CD4-positive, alpha-beta T cell treated with Interleukin-15 for 4 hours (primary cell): ENCODE measurements at places on chromosomes 4 and X.

DNA sequence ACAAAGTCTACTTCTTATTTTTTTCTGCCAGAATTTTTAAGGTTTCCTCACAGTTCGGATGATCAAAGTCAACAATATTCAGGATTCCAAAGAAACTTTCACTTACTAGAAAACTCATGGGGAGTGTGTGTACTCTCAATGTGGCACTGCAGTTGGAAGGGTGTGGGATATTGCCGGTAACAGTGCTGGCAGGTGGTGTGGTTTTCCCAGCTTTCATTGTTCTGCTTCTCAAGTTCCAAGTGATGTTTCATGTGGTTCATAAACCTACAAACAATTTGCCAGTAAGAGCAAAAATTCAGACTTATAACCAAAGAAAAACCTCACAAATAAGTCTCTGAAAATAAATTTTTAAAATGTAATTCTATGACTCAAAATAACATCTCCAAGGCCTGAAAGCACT, 39.8 kb downstream of the ZNF280C start:
- no peak for DNase-seq

GRCh38 chr4:82043809-82044137, 330.0 kb downstream of the HNRNPD start:
- DNase-seq = no peak

DNA sequence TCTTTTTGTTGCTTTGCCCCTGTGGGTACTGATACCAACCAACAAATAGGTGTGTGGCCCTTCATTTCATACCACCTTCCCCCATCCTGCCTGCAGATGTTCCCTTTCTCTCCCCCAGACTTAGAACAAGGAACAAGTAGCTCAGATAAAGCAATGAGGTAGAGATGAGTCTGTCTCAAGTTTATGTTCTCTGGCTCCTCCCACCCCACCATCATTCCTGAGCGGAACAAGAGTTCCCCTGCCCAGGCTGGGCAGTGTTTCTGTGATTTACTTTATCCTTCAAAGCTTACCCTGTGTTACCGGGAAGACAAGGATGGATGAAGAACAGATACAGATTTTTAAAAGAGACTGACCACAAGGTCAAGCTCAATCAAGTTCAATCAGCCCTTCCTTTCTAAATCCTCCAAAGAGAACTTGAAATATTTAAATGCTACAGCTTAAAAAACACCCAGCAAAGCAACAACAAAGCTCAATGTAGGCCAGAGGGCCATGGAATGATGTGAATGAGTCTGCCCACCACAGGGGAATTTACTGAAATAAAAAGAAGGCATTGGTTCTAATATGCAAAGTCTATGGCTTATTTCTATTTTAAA, 80.1 kb upstream of the UCP1 start:
- DNase-seq = no peak

DNA sequence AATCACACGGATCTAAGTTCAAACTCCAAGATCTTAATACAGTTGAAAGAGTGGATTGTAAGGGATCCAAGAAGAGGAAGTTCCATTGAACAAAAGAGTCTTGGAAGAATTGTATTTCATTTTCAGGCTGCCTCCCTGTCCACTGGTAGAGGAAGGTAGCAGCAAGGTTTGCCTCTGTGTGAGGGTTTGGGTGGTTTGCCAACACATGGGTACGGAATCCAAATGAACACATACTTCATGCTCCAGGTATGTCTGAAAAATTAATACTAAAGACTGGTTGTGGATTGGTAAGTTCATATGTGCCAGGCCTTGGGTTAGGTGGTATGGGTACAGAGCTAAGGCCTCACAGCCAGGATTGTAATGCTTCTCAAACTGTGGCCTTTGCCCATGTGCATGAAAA, 523.6 kb upstream of the BOD1L1 start:
- no peak for DNase-seq

- DNase-seq = no peak
Observed at GRCh38 chr4:78155616-78156105, 98.5 kb downstream of the FRAS1 start.

DNA sequence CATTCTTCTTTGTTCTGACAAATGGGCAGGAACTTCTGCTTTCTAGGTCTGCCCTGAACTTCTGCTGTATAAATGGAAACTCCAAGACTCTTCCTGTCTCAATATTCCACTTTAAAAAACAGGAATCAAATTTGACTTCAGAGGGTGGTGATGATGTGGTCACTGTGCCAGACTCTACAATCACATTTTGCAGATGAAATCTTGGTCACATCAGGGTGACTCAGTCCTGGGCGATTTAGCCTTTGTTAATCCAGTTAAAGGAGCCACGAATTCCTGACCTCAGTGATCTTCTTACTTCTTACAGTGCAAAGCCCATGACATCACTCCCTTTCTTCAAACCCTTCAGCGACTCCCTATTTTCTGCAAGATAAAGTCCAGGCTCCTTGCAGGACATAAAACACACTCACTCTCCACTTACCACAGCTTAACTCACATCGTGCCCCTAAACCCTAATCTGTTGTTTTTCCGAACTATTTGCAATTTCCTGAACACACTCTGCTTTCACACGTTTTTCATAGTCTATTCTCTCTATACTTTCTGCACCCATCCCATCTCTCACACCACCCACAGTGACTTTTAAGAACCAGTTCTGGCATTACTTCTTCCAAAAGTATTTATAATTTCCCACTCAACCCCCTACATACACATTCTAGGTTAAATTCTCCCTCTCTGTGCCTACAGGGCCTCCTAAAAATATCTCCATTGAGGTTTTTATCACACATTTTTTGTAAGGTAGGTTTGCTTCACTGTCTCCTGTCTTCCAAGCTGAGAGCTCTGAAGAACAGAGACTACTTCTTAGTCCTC, 11.1 kb downstream of the GASK1B start:
- no peak for DNase-seq

DNA sequence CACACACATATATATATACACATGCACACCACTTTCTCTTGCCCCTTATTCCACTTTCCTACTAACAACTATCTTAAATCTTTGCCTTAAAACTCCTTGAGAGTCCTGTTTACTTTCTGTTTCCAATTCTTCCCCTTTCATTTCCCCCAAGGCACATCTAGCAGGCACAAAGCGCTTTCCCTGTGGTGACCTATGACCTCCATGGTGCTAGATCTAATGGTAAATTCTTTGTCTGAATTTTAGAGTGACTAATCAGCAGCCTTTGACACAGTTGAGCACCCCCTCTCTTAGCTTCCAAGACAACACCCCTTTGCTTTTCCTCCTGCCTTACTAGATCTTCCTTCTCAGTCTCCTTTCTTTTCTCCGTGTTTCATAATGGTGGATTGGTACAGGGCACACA, 236.4 kb upstream of the TTC29 start:
- no peak for DNase-seq

DNA sequence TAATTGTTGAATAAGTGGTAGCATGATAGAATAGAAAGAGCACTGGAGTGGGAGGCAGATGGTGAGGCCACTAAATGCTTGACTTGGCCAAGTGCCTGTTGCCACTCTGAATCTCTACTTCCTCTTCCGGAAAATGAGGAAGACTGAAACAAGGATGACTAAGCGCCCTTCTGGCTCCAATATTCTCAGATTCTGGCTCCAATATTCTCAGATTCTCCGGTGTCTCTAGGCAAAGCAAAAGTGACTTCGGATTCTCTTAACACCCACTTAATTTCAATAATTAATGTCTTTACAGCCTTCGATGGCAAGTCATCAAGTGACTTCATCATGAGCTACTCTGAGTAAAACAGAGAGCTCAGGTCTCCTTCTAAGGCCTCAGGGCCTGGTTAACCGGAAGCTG, 402.2 kb upstream of the FGF13 start:
- DNase-seq = no peak

DNA sequence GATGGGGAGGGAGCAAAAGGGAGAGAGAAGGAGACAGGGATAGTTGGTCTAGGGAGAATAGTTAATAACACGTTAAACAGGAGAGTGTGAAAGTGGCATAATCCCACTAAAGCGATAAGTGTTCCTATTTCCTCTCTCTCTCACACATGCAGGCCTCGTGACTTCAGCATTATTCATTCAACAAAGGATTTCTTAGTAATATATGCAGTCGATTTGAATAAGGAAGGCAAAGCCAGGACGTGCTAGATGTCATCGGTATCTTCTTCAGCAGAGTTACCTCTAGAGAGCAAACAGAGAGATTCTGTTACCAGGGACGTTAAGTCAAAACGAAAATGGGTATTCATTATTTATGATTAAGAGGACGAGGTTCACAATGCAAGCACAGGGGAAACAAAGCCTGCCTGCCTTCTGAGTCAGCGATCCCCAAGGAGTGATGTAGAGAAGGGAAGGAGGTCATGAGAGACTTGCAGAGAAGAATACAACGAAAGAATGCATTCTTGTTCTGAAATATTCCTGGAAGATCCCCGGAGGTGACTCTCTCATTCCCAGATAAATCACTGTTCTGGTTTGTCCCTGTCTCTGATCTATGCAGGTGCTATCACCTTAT, 1048.4 kb downstream of the NLGN4X start:
- DNase-seq = no peak

GRCh38 chr4:142095886-142096605, 459.7 kb downstream of the IL15 start:
- no peak for DNase-seq

GRCh38 chr4:180380733-180381132, 1862.5 kb upstream of the TENM3 start:
- DNase-seq = no peak

DNA sequence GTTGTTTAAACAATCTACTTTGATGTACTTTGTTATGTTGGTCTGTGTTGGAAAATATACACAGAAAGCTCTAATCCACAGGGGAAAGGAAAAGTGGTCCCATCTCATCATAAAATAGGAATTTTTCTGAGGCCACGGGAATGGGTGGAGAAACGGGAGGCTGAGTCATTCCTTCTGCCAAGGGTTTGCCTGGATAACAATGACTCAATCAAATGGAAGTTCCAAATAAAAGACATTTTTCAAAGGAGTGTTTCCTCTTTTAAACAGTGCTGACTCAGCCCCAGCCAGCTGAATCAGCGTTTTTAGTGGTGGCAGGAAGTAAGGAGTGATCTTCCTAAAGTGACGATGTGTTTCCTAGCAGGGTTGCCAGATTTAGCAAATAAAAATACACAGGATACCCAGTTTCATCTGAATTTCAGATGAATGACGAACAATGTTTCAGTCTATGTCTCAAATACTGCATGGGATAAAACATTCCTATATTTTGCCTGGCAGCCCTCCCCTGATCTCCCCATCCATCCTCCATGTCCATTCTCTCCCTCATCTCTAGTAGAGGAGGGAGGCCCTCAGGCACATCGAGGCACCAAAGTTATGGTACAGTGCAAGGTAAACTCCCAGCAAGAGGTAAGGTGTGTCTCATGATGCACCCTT, 345.4 kb upstream of the GATB start:
- peak; percentile 24 for DNase-seq

GRCh38 chr4:185318679-185319078, 77.0 kb downstream of the LRP2BP start:
- DNase-seq = peak; percentile 21

DNA sequence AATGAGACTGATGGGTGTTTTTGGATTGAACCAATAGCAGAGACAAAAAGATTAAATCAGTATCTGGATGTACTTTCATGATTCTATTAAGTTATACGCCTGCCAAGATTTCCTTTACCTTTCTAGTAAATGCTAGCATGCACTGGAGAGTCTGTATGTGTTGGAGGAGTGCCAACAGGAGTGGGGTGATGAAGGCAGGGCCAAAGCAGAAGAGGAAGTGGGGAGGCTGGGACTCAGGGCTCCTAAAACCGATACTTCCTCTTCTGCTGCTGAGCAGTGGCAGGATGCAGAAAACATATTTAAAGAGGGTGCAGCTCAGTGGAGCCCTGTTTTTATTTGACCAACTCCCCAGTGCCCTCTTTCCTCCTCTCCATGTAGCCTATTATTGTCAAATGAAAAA, 5.6 kb downstream of the CYSLTR1 start:
- DNase-seq = peak; percentile 63

DNA sequence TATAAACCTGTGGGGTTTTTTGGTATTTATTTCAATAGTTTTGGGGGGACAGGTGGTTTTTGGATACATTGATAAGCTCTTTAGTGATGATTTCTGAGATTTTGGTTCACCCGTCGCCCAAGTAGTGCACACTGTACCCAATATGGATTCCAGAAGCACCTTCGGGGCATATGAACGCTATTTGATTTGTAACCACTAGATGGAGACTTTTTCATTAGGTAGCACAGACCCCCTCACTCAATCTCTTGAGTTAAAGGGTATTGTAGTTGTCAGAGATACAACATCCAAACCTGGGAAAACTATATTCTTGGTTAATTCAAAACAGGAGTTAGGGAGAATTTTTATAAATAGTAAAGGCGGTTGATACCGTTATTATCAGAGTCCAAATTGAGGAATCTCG, 79.8 kb downstream of the SPANXN3 start:
- no peak for DNase-seq

DNA sequence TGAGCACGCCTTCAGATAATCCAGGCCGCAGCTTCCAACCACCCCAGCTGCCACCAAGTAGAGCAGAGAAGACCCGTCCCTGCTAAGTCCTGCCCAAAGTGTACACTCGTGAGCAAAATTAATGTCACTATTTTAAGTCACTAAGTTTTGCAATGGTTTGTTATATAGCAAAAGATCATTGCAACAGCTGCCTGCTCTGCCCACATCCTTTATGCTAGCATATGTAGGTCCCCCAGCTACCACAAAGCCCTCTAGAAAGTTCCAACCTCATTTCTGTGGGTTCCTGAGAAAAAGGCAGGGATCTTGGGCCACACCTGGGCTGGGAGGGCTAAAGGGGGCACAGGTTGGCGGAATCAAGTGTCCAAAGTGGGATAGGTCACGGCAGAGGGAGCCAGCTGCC, 346.9 kb downstream of the BCOR start:
- DNase-seq = no peak

GRCh38 chr4:71476240-71476639, 137.4 kb downstream of the SLC4A4 start:
- no peak for DNase-seq

DNA sequence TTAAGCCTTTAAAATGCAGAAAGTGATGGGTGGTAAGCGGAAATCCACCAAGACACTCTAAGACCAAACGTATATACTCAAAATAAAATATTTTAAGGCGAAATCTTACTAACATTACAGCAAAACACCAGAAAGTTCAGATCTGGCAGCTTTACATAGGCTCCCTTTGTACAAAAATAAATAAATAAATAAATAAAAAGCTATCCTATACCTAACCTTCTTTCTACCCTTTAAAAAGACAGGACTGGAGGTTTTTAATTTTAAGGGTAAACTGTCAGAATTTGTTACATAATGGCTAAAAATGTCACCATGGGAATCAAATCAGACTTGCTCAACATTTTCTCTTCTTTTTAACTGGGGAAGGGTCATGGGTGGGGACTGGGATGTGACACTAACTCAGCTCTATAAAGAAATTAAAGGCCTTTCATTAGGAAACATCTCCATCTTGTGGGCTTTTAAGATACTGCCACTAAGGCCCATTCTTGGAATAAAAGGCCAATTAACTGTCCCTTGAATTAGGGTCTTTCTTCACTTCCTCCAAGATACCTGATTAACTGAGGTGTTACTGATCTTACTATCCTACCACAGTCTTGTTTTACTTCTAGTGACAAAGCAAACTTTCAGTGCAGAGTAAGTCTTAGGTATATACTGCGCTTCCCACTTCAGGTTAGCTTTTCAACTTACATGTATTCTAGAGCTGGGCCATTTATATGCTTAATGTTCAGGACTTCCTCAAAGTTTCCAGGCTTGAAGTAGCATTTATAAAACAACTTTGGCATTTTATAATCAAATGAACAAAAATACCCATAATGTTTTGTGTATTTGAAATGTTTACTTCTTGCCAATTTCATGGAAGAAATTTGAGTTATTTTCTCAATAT, 13.3 kb downstream of the HNRNPD start:
- DNase-seq = peak; percentile 47
